ENCODE measurements at places on chromosomes 13 and 19.

- DNase-seq: no peak
Measured at GRCh38 chr19:28489126-28489660, 723.8 kb downstream of the UQCRFS1 start.

DNA sequence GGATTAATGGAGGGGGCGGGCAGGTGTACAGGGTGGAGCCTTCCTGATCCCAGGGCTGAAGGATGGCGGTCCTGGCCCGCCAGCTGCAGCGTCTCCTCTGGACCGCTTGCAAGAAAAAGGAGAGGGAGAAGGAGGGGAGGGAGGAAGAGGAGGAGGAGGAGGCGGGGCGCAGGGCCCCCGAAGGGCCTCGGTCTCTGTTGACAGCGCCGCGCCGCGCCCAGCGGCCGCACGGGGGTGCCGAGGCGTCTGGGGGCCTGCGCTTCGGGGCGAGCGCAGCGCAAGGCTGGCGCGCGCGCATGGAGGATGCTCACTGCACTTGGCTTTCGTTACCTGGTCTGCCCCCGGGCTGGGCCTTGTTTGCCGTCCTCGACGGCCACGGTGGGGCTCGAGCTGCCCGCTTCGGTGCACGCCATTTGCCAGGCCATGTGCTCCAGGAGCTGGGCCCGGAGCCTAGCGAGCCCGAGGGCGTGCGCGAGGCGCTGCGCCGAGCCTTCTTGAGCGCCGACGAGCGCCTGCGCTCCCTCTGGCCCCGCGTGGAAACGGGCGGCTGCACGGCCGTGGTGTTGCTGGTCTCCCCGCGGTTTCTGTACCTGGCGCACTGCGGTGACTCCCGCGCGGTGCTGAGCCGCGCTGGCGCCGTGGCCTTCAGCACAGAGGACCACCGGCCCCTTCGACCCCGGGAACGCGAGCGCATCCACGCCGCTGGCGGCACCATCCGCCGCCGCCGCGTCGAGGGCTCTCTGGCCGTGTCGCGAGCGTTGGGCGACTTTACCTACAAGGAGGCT lies at the start of gene PPM1N:
Gene PPM1N (plus strand): TSS at position 33 of the 785 bp plus-strand sequence. CDS start 30 bp downstream, at position 63.
- DNase-seq: no peak

DNA sequence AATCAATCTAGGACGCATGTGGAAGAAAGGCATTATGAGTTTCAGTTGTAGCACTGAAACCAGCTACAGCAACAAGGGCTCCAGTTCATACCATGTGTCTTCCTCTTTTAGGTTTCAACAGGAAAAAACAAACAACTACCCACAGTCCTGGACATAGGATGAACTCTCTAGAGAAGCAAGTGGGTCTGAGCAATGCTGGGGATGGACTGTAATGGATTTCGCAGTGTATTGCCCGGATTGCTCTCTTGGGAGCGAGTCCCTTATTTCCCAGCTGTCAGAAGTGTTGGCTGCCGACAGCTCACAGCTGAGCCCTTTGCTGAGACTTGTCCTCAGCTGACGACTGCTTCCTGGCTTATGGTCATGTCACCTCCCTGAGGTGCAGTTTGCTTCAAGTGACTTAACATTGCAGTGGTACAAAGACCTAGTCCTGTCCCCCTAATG lies 12.1 kb upstream of the MYCBP2 start:
- no peak for DNase-seq

DNA sequence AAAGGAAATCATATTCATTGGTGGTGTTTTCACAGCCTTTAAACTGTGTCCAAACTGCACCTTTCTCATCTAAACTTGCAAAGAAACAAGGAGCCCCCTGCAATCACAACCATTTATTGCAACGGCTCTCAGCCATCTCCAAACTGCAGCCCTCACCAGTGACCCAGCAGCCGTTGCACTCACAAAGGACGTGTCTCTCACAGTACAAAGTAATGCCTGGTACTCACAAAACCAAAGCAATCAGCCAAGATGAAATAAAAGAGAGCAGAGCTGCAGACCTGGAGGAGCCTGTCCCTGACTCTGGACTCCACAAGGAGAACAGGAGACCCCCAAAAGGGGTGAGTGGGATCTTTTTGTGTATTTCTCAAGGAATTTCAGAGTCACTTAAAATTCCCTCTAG lies 20.2 kb upstream of the CEACAM21 start:
- DNase-seq: no peak

DNA sequence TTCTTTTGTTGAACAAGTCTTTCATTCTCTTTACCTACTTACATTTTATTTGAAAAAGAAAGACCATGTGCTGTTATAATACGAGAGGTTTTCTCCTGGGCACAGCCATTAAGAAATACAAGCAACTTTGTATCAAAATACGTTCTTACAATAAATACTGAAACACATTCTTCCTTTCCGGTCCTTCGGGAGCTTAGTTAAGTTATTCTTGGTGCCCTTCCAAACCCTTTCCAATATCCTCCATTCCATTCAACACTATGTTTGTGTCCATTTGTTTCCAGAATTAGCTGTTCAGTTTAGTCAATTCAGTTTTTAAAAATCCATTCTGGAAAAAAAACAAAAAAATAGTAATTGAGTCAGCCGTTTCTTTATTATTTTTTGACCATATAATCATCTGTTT lies 746.8 kb upstream of the SLC10A2 start:
- DNase-seq: no peak

DNA sequence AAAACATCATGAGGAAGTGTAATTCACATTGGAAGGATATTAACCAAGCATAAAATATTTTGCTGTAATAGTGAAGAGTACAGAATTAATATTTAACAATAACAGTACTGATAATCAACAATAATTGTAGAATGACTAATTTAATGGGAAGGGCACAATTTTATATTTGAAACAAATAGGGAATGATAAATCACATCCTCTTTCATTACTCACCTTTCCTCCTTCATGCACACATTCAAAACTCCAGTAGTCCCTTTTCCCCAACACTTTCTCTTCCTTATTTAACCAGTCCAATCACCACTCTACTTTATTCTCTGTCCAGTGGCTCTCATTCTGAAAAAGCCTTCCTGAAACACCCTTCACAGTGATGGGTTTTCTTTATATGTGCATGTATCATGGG lies 110.8 kb upstream of the POSTN start:
- DNase-seq: no peak

GRCh38 chr13:79226938-79227337 lies 179.1 kb downstream of the RBM26 start:
- no peak for DNase-seq

GRCh38 chr13:97431171-97431764 lies 2.7 kb upstream of the RAP2A start:
- no peak for DNase-seq

DNA sequence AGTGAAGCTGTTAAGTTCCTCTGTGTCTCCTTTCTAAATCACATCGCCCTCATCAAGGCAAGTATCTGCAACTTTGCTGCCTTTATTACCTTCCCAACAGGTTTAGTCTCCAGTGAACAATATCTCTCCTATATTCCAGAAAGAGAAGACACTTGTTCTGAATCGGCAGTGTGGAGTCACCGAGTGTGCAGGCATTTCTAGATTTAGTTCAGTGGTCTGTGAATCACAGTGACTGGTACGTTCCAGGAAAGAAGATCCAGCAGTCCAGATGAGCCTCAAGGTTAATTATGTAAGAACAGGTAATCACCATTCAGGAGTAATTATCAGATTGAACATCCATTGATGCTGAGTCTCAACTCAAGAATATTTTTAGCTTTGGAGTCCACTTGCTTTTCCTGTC lies 497.0 kb downstream of the FOXO1 start:
- DNase-seq: no peak

- DNase-seq: no peak
Measured at GRCh38 chr13:75458696-75459422, 23.1 kb downstream of the TBC1D4 start.

DNA sequence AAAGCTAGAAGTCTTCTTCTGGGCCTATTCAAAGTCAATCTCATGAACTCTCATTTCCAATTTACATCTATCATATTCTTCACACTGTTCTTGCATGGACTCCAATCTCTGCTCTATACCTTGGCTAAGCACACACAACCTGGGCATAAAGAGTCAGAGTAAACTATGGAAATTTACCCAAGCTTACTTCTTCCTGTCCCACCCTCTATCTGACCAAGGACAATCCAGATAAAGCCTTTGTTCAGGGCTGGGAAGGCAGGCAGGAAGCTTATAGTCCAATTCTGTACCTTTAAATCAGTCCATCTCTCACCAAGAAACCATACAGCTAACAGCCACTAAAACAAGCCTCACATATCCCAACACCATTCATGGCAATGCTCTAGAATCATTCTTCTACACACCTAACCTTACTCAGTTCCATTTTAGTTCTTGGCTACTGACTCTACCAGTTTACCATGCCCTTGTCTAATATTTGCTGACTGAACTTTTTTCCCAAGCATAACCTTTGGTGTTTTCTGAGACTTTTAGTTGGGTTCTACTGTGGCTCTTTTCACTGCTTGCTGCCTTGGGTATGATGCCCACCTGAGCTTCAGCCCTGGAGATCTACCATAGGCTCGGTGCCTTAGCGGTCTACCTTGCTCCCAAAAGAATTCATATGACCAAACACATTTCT lies 38.9 kb downstream of the N4BP2L2 start:
- no peak for DNase-seq

GRCh38 chr13:33717775-33718174 lies 100.2 kb upstream of the RFC3 start:
- no peak for DNase-seq

- no peak for DNase-seq
Measured at GRCh38 chr19:54426291-54426931, 11.1 kb downstream of the TTYH1 start.

GRCh38 chr19:1400281-1401137 lies 833 bp downstream of the GAMT start:
- DNase-seq: no peak

- DNase-seq: no peak
Measured at GRCh38 chr13:89891416-89891815, 1456.1 kb upstream of the MIR17HG start.

DNA sequence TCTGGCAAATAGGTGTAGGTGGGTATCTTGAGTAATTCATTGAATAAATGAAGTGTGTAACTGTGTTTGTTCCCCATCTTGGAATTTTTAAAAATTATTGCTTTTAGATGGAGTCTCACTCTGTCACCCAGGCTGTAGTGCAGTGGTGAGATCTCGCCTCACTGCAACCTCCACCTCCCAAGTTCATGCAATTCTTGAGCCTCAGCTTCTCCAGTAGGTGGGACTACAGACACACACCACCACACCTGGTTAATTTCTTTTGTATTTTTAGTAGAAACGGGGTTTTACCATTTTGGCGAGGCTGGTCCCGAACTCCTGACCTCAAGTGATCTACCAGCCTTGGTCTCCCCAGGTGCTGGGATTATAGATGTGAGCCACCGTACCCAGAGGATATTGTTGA lies 7.9 kb upstream of the CYP2A6 start:
- no peak for DNase-seq

DNA sequence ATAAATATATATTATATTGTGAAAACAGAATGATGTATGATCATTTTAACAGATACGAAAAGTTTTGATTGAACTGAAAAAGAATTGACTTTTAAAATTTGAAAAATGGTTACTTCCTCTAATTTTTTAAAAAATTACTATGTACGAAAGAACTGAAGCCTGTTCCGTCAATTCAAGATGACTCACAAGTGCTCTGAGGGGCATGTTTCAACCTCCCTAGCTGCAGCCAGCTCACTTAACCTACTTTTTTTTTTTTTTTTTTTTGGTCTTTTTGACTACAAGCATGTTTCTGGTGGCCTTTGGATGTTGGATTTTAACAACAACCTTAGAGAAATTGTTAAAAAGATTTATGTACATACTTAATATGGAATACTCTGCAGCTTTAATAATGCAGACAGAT lies 1139.3 kb downstream of the DIAPH3 start:
- DNase-seq: no peak

- no peak for DNase-seq
Measured at GRCh38 chr13:73228546-73228945, 169.7 kb downstream of the KLF5 start.

DNA sequence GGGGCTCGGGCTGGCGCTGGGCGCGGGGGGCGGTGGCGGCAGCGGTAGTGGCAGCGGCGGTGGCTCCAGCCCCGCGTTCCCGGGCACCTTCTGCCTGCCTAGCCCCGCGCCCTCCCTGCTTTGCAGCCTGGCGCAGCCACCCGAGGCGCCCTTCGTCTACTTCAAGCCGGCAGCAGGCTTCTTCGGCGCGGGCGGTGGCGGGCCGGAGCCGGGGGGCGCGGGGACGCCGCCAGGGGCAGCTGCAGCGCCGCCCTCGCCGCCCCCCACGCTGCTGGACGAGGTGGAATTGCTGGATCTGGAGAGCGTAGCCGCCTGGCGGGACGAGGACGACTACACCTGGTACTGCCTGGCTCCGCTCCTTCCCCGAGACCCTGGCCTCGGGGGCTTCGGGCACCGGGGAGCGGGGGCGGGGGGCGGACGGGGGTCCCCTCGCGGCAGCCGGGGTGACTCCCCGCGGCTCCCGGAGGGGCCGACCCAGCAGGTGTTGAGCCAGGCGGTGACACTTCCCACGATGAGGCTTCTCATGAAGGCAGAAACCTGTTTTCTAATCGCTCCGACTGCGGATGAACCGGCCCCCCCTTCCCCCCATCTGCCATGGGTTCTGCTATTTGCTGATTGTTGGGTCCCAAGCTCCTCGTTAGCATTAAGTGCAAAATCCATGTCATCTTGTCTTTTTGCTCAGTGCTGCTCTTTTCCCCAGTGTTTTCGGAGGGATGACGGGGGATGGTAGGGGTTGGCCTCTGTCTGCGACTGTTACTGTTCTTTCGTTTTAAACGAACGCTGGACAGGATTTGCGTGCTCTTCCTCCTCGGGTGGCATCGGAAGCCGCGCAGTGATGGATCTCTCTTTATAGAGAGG lies 943 bp downstream of the SLAIN1 start:
- DNase-seq: peak; percentile 7

DNA sequence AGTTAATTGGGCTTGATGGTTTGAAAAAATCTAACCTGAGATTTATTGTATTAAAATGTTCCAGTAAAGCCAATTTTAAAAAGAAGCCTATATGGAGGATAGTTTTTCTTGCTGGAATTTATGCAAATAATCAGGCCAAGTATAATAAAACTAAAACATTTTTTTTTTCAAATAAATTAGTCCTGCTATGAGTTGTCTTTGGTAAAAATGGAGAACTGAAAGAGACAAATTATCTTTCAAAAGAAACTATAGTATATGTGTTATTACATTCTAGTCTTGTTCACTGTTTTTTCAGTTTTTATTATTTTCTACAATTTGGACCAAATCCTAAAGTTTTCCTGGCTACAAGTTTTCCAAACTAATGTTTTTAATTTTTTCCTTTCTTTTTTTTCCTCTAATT lies 468.9 kb downstream of the UQCRFS1 start:
- no peak for DNase-seq

DNA sequence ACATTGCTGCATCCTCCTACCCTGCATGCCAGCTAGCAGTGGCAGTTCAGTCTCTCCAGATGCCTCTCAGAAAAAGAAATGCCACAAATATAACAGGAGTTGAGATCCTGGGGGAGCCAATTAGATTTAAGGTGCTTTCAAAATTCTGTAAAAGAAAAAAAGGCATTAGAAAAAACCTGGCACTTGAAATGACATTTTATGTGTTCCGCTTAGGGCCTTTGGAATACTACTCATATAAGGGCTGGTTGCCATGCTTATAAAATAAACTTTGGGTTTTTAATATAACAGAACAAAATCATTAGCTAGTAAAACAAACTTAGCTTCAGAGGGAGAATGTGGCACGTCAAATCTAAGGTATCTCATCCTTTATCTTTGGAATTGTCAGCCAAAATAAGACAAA lies 104.1 kb downstream of the ENOX1 start:
- DNase-seq: no peak
